ENCODE measurements at places on chromosomes 1 and 21.

GRCh38 chr1:73824065-73824464 lies 373.9 kb downstream of the LRRIQ3 start:
- DNase-seq, result no peak

GRCh38 chr21:44294391-44295162 lies 5.3 kb upstream of the PFKL start:
- no peak for DNase-seq

- DNase-seq, result peak; percentile 65
Observed at GRCh38 chr1:7218210-7218832, 433.1 kb downstream of the CAMTA1 start.

DNA sequence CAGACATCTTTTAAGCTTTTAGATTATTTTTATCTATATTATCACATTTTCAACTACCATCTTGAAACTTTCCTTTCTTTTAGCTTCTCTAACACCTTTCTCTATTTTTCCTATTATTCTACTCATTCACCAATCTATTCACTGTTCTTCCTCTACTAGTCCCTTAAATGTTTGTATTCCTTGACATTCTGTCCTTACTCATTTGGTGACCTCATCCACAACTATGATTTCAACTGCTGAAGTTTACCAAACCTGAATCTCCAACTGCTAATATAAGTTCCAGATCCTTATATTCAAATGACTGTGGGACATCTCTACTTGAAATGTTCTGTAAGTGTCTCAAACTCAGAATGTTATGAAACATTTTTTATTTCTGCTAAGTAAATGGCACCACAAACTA lies 49.2 kb downstream of the TUT4 start:
- no peak for DNase-seq

DNA sequence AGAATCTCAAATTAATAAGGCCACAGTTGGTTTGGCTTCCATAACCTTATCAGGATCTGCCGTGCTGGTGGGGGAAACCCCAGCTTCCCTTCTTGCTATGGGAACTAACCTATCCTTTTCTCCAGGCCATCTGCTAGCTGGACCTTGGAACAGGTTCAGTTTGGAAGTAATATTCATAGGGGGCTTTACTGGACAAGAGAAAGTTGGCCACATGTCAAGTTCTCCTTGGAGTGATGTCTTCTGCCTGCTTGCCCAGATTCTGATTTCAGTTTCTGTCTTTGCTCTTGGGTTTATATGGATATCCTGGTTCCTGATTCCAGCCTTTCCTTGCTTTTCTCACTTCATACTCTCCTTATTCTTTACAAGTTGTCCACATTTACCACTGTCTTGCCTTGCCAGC lies 279.6 kb downstream of the ASTN1 start:
- DNase-seq, result no peak

DNA sequence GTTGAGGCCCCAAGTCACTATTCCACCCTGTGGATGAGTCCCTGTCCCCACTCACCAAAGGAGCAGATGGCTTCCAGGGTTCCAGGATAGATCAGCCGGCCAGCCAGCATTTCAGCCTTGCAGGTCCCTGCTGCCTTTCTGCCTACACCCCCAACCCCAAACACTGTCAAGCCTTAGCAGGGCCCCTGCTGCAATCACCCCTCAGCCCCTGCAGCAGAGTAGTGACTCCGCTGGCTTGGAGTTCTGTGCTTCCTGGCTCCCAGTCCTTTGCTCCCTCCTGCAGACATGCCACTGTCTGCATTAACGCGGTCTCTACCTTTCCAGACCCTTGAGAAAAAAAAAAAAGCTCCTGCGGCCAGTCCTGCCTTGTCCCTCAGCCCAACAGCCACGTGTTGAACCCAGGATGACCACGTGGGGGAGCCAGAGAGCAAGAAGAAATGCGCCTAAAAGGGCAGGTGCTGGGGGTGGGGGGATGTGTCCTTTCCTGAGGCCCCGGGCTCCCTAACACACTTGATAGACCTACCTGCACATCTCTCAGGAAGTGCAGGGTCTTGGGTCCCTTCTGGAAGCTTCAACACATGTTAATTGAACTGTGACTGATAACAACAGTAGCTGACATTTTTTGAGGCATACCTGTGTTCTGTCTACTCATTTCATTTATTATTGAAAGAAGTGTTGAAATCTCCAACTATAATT lies 37.4 kb downstream of the RASSF5 start:
- peak; percentile 82 for DNase-seq

All from neural progenitor cell (in vitro differentiated cells).